ENCODE measurements at places on chromosomes 2 and 18.

DNA sequence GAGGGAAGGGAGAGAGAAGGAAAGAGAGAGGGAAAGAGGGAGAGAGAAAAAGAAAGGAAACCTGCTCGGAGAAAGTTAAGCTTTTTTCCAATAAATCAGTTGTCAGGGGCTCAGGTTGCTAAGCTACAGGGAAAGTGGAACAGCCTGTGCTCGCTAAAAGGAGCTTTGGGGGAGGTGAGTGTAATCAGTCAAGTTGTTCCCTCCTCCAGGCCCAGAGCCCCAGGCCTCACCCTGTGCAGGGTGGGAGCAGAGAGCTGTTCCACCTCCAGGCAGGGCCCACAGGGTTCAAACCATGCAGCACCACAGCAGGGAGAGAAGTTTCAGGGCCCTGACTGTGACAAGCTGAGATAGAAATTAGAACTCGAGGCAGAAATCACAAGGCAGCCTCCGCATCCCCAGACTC lies 56.4 kb upstream of the PPP1CB start:
- DNase-seq = no peak

DNA sequence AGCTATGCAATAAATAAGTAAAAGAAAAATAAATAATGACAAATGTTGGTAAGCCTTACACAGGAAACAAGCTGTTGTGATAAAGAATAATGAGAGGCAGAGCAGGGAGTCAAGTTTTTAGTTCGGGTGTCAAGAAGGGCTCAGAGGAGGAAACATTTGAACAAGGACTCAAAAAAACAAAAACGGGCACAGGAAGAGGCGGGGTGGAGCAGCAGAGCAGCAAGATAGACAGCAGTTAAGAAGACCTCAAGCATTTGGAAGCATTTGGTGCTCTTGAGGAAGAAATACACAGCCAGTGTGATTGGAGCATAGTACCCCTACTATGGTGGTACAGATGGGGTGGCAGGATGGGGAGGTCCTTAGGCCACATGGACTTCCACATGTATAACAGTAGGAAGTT lies 2.8 kb downstream of the TMEM169 start:
- DNase-seq = peak; percentile 9

DNA sequence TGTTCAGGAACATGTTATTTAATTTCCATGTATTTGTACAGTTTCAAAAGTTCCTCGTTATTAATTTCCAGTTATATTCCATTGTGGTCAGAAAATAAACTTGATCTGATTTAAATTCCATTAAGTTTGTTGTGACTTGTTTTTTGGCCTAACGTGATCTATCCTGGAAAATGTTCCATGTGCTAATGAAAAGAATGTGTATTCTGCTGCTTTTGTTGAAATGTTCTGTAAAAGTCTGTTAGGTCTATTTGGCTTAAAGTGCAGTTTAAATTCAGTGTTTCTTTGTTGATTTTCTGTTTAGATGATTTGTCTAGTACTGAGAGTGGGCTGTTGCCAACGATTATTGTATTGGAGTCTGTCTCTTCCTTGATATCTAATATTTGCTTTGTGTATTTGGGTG lies 148.0 kb downstream of the UBR3 start:
- no peak for DNase-seq

- DNase-seq = no peak
Observed at GRCh38 chr18:45719106-45719505, 4.9 kb upstream of the SLC14A1 start.

DNA sequence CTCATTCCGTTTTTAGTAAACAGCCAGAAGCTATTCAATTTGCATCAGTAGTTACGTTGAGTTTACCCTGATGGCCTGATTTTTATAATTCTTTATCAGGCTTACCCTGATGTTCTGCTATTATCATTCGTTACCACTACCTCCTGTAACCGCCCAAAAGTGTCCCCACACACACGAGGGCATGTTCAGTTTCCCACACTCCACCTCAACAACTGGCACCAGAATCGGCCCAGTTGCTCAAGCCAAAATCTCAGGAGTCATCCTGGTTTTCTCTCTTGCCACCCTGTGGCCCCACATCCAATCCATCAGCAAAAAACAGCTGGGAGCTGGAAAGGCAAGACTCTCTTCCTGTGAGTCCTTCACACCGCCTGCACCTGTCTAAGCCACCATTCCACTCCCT lies 102.9 kb upstream of the RAB6C start:
- DNase-seq = no peak

GRCh38 chr18:77065221-77065981 lies 67.2 kb downstream of the MBP start:
- peak; percentile 56 for DNase-seq

- no peak for DNase-seq
Observed at GRCh38 chr2:232042911-232043574, 81.5 kb downstream of the DIS3L2 start.

DNA sequence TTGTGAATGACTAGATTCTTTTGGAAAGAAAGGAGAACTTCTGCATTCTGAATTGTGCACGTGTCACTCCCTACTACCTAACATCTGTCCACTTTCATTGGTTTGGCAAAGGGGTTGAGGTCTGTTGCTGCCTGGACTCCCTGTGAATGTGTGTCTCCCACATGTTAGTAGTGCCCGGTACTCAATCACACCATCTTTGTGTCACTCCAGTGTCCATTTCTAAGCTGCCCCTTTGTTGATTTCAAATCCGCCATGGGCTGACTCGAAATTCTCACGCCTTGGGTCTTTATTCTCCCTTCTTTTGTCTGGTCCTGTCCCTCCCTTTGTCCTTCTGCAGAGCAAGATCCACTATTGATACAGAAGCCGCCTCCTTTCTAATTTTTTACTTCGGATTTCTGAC lies 7.5 kb downstream of the DPYSL5 start:
- DNase-seq = no peak

GRCh38 chr2:63834401-63834800 lies 7.3 kb upstream of the UGP2 start:
- DNase-seq = no peak

- DNase-seq = no peak
Observed at GRCh38 chr18:52343731-52344340, 3.8 kb downstream of the DCC start.

DNA sequence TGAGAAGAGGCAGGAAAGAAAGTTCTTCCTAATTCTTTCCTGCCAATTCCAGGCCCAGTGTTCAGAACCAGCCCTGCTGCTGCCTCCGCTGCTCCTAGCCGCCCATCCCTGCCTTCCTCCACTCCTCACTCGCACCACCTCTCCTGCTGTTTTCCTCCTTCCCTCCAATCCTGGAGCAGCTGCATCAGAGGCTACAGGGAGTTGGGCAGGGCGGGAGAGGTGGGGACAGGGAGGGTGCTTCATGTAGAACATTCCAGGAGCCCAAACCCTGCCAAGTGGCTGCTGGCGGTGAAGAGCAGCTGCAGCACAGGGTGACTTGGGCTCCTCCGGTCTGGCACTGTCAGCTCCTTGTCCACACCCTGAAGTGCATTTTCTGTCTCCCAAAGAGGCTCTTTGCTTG lies 176.3 kb downstream of the TNS1 start:
- no peak for DNase-seq

GRCh38 chr18:74796841-74797576 lies 199.3 kb downstream of the ZNF407 start:
- DNase-seq = no peak

Measured in CD4-positive, alpha-beta T cell treated with Interleukin-1 beta for 1 hour (primary cell).